ENCODE measurements at places on chromosomes 11 and 22. TPM values are rescaled to one million over a fixed set of nuclear protein-coding genes. Genes with fewer than 3 reads are reported as not detected.

The LMO2 gene
- 2.5 TPM for total RNA-seq

- no peak for DNase-seq
These were observed 38.5 kb downstream of the IGHMBP2 start for GRCh38 chr11:68942095-68942620.

DNA sequence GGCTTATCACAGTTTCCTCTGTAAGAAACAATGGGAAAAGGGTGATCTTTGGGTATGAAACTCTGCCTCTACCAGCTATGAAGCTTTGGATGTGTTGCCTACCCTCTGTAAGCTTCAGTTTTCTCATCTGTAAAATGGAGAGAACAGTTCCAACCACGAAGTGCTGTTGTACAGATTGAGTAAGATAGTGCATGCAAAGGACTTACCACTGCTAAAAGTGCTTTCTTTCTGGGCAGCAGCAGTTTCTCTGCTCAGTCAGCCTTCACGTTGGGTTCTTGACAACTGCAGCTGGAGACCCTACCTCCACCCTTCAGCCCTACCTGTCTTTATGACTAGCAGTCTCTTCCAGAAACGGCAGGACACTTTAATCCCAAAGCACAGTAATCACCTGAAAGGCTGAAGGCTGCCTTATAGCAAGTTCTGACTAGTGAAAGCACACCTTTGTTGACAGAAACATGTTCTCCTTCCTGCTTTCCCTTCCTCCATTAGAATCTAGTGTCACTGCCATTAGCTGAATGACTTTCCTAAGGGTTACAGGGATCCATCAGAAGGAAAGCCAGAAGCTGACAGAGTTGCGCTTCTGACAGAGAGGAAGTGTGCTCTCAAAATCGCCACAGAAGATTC, 91.4 kb downstream of the RPL27A start:
- no peak for DNase-seq

GRCh38 chr11:705646-706438, at the start of gene EPS8L2:
EPS8L2 (plus strand) TSS chr11:706231; CDS start chr11:709408, 3,177 bp downstream.
- no peak for DNase-seq

All from kidney epithelial cell (primary cell).